ENCODE measurements at places on chromosomes 7 and 10.

GRCh38 chr7:156764016-156764669, 123.6 kb downstream of the RNF32 start:
- no peak for DNase-seq

- no peak for DNase-seq
Measured at GRCh38 chr7:100485471-100485876, 1.7 kb downstream of the NYAP1 start.

DNA sequence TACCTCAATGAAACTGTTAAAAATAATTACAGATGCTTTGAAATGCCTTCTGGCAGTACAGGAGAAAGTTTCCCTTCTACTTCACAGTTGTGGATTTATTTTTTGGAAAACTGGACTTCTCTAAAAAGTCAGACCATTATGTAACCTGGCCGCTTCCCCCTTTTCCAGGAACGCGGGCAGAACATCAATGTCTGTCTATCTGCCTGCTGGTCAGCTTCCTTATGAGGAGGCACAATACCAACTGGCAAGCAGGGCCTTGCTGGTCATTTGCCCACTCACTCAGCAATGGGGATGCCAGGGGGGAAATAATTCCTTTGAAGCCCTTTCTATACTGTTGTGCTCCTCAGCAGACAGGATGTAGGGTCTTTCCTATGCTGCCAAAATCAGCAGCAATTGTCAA, 22.5 kb upstream of the ADRB1 start:
- no peak for DNase-seq

- no peak for DNase-seq
Measured at GRCh38 chr7:132249256-132249971, 326.9 kb downstream of the PLXNA4 start.

- DNase-seq: no peak
Measured at GRCh38 chr10:7482992-7483391, 72.2 kb upstream of the SFMBT2 start.

- DNase-seq: peak; percentile 23
Measured at GRCh38 chr10:103598654-103599115, 105.2 kb downstream of the NEURL1 start.

DNA sequence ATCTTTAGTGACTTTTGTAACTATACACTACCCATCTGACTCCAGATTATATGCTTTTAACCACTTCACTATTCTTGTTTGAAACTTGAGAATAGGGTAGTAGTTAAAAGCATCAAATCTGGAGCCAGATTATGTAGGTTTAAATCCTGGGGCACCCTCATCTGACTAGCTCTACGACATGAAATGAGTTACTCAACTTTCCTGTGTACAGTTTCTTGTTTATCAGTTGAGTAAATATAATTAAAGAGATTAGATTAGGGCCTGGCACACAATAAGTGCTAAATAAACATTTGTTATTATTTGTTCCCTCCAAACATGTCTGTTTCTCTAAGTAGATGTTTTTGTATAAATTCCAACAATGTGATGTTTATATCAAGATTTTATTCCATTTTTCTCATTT, 485.3 kb upstream of the LRRTM3 start:
- no peak for DNase-seq

DNA sequence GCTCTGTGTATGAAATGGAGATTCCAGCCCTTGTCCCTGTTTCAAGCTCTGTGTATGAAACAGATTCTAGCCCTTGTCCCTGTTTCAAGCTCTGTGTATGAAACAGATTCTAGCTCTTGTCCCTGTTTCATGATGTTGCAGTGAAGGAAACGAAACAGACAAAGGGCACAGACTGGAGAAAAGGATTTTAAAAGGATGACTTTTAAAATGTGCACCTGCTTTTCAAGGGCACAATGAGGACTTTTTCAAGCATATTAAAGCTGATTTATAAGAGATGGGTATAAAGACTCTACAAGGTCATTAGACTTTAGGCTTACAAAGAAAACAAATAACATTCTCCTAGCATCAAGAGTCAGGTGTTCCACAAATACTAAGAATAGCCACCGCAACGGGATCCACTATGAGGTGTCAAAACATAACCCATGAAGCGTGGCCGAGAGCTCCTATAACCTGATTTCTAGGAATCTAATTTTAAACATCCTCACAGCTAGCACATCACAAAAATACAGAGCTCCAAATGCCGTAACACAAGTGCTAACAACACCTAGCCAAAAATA, 29.0 kb downstream of the DIP2C start:
- no peak for DNase-seq

DNA sequence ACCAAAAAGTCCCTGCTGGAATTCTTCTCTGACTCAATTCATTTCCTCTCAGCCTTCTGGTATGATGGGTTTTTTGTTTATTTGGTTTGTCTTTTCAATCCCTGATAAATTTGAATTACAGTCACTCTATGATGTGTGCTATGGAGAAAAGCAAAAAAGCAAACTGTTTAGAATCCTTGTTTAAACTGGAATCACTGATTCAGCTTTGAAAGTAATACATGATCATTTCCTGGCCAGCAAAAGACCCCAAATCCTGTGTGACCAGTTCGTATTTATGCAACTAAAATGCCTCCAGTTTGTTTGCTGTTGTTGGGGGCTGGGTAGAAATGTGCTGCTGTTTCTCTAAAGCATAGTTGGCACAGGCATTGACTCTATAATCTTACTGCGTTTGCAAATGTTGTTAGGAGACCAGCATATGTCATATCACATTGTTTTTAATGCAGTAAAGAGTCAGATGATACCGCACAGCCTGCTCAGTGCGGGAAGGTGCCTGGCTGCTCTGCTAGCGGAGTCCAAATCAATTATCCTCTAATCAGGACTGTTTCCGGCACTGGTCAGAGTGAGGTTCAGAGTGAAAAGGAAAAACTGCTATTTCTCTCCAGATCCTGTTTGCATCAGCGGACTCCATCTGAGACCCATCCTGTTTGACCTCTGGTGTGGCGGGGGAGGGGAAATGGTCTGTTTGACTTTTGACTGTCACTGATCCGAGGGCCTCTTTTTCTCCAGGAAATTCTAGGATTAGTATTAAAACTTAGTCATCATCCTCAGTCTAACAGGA, 40.6 kb upstream of the ADD3 start:
- DNase-seq: no peak

DNA sequence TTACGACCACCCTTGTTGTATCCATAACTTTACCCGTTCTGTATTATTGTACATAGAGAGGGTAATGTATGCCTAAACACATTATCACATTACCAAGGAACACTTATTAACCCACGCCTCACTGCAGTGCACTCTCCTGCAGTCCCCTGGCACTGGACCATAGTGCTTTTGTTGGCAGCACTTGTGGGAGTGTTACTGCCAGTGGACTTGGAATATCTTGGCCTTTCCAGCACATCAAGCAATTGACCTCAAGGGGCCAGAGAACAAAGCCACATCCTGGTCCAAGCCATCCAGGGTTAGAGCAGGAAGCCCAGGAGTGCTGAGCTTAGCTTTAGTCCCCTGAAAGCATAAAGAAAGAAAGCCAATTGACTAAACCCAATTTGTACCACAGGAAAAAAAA, 304.2 kb downstream of the PCDH15 start:
- DNase-seq: no peak

DNA sequence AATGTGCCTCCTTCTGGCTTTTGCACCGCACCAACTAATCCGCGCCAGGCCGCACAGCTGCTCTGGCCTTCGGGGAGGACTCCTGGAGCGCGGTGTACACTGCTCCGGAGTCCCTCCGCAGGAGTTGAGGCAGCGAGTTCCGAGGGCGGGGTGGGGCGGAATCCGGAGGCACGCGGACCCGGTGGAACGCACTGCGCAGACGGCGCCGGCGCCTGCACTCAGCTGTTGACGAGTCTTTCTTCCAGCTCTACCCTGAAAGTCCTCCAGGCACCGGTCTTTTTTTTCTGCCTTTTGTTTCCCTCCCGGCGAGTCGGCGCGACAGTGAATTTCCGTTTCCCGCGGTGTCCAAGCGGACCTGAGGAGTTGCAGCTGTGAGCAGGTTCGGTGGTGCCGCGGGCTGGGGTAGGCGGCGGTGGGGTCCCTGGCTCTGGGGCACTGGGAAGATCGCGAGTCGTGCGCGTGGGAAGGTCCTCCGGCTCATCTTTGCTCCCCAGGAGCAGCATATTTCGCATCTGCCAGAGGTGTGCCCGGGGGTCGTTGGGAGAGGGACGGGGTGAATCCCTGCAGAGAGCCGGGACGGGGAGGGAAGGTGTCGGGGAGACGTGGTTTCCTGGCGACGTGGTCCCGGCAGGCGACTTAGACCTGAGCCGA, 44.1 kb downstream of the SFTPD start:
- peak; percentile 62 for DNase-seq

DNA sequence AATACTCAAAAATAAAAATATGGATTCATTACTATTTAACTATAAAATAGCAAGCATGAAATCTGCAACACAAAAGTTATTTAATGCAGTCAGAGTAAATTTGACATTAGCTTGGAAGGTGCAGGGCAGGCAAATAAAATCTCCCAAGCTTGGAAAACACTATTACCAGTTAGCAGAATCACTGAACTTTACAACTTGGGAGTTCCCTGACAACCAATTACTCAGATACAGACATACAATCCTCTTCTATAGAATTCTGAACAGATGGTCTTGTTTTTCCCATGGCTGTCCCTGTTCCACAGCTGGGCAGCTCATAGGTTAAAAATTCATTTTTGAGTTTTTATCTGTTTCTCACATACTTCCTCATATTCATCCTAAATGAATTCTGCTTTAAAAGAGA, 1002.6 kb downstream of the SORCS3 start:
- no peak for DNase-seq

DNA sequence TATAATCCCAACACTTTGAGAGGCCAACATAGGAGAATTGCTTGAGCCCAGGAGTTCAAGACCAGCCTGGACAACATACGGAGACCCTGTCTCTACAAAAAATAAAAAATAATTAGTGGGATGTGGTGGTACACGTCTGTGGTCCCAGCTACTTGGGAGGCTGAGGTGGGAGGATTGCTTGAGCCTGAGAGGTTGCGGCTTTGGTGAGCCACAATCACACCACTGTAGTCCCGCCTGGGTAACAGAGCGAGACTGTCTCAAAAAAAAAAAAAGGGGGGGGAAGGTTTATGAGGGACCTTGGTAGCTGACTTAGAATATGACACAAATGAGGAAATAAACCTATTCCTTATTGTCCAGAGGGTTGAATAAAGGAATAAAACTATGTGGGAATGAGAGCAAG, 30.8 kb downstream of the SCD start:
- DNase-seq: no peak

DNA sequence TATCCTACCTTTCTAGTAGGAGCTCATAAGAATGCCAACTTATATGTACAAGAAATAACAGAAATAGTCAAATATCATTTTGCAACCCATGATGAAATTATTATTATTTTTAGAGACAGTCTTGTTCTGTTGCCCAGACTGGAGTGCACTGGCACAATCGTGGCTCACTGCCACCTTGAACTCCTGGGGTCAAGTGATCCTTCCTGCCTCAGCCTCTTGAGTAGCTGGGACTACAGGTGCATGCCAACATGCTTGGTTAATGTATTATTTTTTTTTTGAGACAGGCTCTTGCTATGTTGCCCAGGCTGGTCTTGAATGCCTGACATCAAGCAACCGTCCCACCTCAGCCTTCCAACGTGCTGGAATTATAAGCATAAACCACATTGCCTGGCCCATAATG, 44.8 kb downstream of the TNPO3 start:
- no peak for DNase-seq

- DNase-seq: no peak
Measured at GRCh38 chr7:13826752-13827151, 162.7 kb downstream of the ETV1 start.

DNA sequence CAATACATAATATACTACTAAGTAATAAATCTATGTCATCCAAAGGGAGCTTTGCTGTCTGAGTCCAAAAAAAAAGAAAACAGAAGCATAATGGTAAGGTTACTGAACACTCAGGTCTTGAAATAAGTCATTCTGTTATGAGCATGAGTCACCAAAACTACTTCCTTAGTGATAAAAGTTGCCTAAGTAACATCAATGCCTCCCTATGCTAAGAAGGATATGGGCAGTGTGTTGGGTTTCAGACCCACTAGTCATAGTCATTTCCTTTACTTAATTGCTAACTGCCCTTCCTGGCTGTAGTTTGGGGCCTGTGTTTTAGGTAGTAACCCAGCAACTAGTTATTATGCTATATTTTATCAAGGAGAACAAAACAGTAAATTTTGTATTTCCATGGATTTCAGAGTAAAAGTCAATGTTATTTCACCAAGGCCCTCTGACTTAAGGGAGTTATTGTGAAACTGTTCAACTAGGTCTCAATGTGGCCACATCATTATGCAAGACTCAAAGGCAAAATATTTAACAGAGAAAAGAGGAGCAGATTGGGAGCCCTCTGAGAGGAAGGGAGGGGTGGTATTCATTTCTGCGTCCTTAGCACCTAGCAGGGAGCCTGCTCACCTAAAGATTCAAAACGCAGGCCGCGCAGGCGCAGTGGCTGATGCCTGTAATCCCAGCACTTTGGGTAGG, 11.7 kb upstream of the VIM start:
- DNase-seq: peak; percentile 93

- peak; percentile 39 for DNase-seq
Measured at GRCh38 chr10:50310560-50311174, 59.4 kb upstream of the ASAH2 start.

GRCh38 chr10:35191523-35191922, 64.9 kb downstream of the CREM start:
- no peak for DNase-seq

GRCh38 chr7:107264723-107265122, 95.9 kb downstream of the HBP1 start:
- no peak for DNase-seq

DNA sequence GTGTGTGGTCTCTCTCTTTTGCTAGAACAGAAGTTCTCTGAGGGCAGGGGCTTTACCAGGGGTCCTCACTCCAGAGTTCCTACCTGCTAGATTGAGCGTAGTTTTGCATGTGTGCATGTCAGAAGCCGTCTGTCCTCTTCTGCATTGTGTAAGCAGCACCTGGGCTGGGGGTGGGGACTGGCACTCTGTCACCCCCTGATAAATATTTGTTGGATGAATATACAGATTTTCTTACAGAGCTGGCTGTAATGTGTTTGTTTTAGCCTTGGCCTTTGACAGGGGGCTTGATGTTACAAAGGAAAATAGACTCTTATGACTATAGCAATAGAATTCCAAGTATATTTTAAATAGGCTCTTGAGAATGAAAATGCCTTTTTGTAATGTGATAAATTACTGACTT, 46.6 kb downstream of the WDR37 start:
- DNase-seq: no peak

- no peak for DNase-seq
Measured at GRCh38 chr7:2785071-2785500, 59.0 kb downstream of the GNA12 start.

- DNase-seq: no peak
Measured at GRCh38 chr10:21634599-21635365, 100.8 kb downstream of the MLLT10 start.

- no peak for DNase-seq
Measured at GRCh38 chr7:32258265-32258664, 188.1 kb upstream of the PDE1C start.

Measured in activated CD4-positive, alpha-beta T cell treated with anti-CD3 and anti-CD28 coated beads, Interleukin-10, Interleukin-2, amounts not matched to agents 100 ng/mL and 50 ng/mL, durations not matched to agents 16 hours and 8 hours (primary cell).